Smooth muscle cell of the coronary artery (primary cell): ENCODE measurements at places on chromosomes 2 and 18. TPM values are rescaled to one million over a fixed set of nuclear protein-coding genes. Genes with fewer than 3 reads are reported as not detected.

MAP2 gene
- 0.82 and 16.0 TPM in 2 replicates for total RNA-seq

MATN3 gene
- 0.23 and 1.1 TPM in 2 replicates for total RNA-seq

TNS1 gene
- 64.1 and 103 TPM in 2 replicates for total RNA-seq

UGT1A6 gene
- 0.08 TPM in 1 of 2 replicates, not detected in the other for total RNA-seq
